Stimulated activated CD8-positive, alpha-beta memory T cell treated with anti-CD3 and anti-CD28 coated beads, Interleukin-2, amount 100 ng/mL, for 1 hour (primary cell): ENCODE measurements at places on chromosomes 6 and 20.

GRCh38 chr6:6008648-6009421 lies 2.1 kb upstream of the NRN1 start:
- no peak for DNase-seq

DNA sequence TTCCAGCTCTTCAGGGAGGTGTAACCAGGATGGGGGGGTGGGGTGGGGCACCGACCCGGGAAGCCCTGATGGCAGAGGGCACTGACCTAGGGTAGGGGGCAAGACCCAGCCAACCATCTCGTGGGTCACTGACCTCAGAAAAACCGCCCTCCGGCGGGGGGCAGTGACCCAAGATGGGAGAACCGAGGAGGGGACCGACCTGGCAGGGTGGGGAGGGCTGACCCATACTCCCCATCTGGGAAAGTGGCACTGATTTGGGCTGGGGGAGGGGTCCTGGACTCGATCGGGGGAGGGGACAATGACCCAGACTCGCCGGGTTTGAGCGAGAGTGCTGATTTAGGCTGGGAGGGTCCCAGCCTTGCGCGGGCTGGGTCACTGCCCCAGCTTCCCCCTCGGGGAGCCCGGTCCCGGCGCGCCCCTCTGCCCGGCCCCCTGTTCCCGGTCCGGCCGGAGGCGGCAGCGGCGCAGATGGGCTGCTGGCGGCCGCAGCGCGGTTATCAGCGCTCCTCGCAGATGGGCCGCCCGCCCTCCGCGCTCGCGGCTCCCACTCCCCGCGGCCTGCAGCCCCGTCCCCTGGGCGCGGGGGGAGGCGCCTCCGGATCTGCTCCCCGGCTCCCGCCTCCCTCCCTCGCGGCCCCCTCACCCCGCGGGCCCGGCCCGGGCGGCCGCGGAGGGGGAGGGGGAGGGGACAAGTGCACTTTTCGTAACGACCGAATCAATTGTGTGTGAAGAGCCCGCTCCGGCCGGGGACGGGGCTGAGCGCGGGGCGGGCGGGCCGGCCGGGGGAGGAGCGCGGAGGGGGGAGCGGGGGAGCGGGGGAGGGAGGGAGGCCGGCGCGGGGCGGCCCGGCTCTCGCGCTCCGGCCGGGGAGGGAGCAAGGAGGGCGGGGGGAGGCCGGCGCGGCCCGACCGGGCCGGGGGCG lies 2.2 kb downstream of the NOL4L start:
- no peak for DNase-seq

GRCh38 chr6:129657483-129657882 lies 52.5 kb downstream of the ARHGAP18 start:
- no peak for DNase-seq

GRCh38 chr6:143807103-143807772 lies 35.9 kb upstream of the LTV1 start:
- no peak for DNase-seq

GRCh38 chr6:13045676-13046075 lies 282.7 kb downstream of the TBC1D7 start:
- DNase-seq, result no peak

- DNase-seq, result no peak
Observed at GRCh38 chr6:170231293-170232185, 59.3 kb downstream of the DLL1 start.

DNA sequence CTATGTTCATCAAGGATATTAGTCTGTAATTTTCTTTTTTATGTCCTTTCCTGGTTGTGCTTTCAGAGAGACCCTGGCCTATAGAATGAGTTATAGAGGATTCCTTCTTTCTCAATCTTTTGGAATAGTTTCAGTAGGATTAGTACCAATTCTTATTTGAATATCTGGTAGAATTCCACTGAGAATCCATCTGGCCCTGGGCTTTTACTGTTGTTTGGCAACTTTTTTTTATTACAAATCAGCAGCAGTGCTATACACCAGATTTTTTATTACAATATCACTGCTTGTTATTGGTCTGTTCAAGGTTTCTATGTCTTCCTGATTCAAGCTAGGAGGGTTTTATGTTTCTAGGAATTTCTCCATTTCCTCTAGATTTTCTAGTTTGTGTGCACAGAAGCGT lies 50.0 kb upstream of the NRSN1 start:
- DNase-seq, result no peak

- no peak for DNase-seq
Observed at GRCh38 chr6:78192057-78192456, 539.2 kb downstream of the MEI4 start.

- DNase-seq, result no peak
Observed at GRCh38 chr20:19566226-19566945, 191.7 kb upstream of the RIN2 start.

DNA sequence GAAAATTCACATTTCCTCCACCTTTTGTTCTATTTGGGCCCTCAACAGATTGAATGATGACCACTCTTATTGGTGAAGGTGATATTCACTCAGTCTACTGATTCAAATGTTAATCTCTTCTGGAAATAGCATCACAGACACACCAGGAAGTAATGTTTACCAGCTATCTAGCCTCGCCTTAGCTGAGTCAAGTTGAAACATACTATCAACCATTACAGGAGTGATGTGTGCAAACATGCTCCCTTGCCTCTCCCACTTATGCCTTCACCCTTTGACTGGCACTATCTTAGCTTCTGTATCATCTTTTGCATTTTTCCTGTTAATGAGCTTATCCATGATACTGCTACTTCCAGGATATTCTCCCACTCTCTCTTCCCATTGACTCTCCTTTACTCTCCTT lies 191.9 kb downstream of the CENPW start:
- DNase-seq, result no peak

DNA sequence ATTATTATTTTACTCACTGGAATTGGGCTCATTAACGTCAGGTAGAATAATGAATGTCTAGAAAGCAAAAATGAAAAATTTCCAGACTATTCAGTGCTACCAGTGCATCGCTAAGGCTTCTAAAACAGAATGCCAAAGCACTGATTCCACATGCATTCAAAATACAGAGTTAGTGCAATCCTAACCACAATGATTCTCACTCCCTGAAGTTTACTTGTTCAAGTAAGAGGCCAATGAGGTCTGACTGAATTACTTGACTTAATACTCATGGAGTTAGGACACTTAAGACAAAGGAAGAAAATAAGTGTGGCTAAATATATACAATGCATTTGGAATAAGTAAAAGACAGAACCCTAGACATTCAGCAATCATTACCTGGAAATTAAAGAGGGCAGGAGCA lies 220.5 kb downstream of the PKHD1 start:
- DNase-seq, result no peak

DNA sequence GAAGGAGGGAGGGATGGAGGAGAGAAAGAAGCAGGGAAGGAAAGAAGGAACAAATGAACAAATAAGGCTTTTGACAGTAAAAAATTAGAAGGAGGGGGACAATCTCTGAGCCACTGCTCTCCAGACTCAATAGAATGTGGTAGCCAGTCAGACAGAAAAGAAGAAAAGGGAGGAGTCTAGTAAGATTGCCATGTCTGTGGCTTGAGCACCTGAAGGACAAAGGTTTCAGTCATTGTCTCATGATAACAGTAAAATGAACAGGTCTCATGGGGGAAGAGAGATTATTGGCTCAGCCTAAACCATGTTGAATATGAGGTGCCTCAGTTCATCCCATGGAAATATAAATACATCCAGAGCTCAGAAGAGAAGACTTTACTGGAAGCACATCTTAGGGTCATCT lies 14.0 kb upstream of the LOC128125822 start:
- no peak for DNase-seq

GRCh38 chr6:170355661-170356060 lies 49.1 kb downstream of the FAM120B start:
- DNase-seq, result no peak

DNA sequence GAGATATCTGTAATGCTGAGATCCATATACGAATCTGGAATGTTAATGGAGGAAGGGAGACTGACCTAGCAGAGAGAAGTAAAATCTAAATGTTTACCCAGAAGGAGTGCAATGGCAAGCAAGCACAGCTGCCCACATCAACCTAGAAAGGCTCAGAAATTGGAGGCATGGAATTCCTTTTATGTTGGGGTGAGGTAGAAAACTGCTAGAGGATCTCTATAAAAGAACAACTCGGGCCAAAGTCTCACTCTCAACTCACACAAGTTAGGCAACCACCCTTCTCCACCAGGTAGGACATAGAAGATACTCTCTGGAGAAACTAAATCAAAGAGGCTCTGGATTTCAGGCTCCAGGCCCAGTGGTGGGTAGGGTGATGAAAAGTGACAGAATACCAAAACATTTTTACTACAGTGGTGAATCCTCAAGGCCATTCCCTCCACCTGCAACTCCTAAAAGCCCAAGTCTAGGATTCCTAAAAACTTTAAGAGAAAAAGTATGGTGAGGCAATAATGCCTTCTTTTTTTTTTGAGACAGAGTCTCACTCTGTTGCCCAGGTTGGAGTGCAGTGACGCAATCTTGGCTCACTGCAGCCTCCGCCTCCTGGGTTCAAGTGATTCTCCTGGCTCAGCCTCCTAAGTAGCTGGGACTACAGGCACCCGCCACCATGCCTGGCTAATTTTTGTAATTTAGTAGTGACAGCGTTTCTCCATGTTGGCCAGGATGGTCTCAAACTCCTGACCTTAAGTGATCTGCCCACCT lies 9.5 kb upstream of the ADGRG6 start:
- DNase-seq, result no peak

DNA sequence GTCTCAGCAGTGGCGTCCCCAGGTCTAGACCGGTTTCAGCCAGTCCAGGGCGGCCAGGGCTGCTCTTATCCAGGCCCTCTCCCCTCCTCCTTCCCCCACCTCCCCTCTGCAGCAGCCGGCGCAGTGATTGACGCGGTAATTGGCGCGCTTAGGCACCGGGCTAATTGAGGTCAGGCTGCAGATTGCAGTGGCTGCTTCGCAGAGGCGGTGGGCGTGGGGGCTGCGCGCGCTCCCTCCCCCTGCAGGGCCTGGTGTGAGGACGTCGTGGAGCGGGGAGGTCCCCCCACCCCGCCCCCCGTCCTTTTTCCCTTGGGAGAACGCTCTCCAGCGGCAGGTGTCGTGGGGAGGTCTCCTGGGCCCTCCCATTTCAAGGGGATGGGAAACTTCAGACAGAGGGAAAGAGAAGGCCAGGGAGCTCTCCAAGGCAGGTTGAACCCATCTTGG lies 70.4 kb upstream of the BLCAP start:
- no peak for DNase-seq

DNA sequence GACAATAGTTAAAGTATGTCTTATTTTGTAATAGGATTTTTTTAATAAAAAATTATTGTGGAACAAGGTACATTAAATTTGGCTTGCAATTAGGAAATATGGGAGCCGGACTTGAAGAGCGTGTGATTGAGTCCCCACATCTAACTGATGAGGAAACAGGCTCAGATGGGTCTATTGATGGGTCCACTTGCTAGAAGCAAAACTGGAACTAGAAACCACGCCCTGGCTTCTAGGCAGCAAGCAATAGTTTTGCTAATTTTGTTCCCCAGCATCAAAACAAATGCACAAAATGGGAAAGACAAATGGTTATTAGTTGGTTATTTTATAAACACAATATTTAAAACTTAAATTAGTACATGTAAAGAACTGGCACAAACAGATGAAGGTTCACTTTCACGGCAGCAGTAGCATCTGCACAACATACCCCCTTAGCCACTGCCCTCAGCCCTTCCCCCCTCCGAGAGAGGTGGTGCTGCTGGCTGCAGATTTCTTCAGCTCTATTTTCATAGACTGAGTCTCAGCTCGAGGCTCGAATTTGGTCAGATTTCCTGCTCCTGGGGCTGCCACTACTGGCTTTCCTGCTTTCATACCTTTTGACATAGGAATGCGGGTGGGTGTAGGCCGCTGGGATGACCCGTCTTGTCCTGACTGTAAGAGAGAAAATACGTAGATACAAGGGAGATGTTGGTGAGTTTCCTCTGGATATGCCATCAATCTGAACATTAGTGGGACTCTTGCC lies 23.8 kb upstream of the TMEM30A start:
- DNase-seq, result no peak

- DNase-seq, result no peak
Observed at GRCh38 chr6:40499215-40499614, 87.9 kb downstream of the LRFN2 start.

DNA sequence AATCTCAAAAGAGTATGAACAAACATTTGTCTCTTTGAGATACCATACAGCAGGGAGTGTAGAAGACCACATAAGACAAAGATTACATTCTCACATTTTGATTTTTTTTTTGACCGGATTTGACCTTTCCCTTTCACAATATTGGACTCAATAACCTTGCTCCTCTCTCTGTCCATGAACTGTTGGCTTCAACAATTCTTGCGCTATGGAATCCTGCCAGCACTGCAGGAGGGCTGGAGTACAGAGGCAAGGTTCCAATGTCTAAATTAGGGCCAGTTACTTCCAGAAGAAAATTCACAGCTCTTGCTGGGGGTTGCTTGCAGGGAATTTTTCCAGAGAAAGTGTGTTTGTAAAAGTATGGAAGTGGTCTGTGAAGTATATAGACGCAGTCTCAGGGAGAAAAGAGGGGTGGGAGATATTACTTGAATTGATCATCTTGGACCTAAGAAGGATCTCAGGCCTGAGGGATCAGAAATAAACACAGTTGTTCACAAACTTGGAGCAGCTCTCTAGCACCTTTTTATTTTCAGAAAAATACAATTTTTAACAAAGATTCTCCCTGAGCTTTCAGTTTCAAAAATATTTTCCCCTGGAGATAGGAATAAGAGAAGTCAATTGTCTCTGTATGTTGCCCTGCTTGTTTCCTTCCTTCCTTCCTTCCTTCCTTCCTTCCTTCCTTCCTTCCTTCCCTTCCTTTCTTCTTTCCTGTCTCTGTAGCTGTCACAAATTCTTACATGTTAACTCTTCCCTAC lies 765.9 kb downstream of the BCKDHB start:
- no peak for DNase-seq

GRCh38 chr6:80579391-80580023 lies 473.0 kb downstream of the BCKDHB start:
- DNase-seq, result no peak

DNA sequence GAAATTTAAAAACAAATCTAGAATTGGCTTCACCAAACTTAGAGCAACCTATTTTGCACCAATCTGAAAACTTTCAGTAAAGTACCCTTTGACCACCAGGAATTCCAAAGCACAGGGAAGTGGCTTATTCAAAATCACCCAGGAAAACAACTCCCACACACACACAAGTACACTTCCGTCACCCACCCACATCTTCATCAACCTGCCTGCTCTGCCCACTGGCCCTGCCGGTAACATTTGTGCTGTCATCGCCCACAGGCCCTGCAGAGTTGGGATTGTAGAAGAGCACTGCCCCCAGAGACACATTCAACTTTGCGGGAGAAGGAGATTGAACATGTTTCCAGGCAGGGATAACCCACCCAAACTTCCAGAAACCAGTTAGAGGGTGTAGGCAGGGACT lies 19.3 kb upstream of the SCML4 start:
- no peak for DNase-seq

DNA sequence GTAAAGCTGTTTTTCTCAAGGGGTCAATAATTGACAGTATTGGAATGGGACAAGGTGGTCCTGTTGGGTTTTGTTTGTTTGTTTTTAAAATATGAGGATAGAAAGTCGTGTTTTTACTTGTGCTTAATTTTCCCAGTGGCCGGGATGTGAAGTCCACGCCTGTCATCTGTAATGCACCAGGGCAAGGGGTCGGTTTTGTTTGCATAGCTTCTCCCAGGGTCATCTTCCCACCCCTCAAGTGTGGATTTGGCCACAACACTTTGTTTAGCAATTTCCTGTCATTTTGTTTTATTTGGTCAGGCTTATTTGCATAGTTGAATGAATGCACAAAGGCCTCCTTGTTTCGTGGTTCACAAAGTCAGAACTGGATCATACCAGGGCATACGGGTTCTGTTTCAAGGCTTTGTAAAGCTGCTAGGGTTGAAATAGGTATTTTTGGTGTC lies 29.8 kb downstream of the SYNJ2 start:
- DNase-seq, result no peak
